ENCODE measurements at places on chromosomes 2 and 18.

- H3K4me3 ChIP-seq = no peak overlapping the region
- no peaks in the 10 kb centered on the region for H3K36me3 ChIP-seq
- no peak for DNase-seq
- no peaks in the 10 kb centered on the region for H3K27me3 ChIP-seq
- no peak overlapping the region for H3K27ac ChIP-seq
- no peaks in the 10 kb centered on the region for H3K4me1 ChIP-seq
Measured at GRCh38 chr2:188456114-188456909, 164.6 kb downstream of the GULP1 start.

DNA sequence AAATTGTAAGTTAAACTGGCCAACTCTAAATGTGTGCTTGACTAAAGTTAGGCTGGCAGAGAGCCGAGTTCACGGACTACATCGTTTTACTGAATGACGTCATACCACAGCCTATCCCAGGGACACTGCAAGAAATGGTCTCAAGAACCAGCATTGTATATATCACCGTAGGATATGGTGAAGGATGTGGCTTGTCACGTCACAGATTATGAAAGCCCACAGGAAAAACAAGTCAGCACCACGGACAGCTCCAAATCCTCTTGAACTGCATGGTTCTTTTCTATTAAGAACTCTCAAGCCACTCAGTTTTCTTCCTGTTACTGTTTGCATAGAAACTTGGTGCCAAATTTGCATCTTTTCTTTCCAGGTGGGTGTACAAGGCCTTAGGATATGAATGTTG lies 85.1 kb upstream of the ACAA2 start:
- H3K36me3 ChIP-seq = no peaks in the 10 kb centered on the region
- peaks cover 56% of the 10 kb centered on the region for H3K27me3 ChIP-seq
- H3K4me1 ChIP-seq = no peaks in the 10 kb centered on the region
- H3K27ac ChIP-seq = no peak overlapping the region

- no peak overlapping the region for H3K27ac ChIP-seq
- peaks cover 37% of the 10 kb centered on the region for H3K27me3 ChIP-seq
- no peaks in the 10 kb centered on the region for H3K4me1 ChIP-seq
Measured at GRCh38 chr2:88099798-88100488, 27.9 kb downstream of the FABP1 start.

DNA sequence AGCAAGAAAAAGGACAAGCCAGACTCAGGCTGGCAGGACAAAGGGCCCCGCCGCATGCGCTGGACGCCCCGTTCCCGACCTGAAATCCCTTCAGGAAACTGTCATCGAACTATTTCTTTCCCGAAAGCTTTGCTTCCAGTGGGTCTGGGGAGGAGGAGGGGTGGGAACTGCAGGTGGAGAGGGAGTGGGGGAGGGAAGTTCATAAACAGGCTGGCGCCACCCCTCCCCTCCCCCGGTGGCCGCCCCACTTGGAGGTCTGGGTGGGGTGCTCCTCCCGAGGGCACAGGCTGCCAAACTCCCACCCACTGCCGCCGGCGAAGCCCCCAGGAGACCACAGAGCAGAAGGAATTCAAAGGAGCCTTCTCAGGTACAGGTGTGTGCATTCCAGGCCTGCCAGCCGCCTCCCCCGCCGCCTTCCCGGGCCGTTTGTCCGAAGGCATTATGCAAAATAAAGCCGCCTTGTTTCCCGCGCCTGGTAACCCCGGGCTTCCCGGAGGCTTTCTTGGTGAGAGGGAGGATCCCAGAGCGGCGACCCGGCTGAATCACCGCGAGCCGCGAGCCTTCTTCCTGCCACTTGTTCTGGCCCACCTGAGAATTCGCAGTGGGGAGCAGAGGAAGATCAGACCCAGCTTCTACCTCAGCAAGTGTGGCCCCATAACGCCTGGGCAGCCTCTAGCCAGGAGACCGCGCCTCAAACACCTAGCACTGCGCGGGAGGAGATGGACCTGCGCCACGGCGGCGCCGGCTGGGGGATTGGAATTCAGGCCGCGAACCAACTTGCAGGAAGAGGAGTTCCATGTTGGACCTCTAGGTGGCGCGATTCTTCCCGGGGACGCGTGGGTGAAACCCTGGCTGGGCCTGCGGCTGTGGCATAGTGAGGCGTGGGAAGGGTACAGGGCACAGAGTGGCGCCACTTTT lies 101.9 kb downstream of the FOXI3 start:
- H3K4me3 ChIP-seq = peak overlapping the region; percentile 73
- H3K4me1 ChIP-seq = peaks cover 3% of the 10 kb centered on the region
- H3K36me3 ChIP-seq = no peaks in the 10 kb centered on the region
- peak; percentile 75 for DNase-seq

DNA sequence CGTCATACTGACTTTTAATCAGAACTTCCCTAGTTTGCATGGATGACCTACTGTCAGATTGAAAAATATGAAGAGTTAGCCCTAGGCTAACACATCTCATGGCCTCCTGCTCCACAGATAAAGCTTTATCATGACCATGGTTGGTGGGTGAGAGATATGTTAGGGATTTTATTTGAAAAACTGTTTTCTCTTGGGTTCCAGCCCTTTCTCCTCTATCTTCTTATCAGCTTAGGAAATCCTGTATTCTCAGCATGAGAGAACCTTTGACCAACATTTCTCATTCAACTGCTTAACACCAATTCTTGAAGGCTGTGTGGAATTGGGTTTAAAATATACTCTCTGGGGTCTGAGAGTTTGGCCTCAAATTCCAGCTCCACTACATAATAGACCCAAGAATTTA lies 1407.0 kb upstream of the CELF4 start:
- no peak overlapping the region for H3K27ac ChIP-seq
- no peaks in the 10 kb centered on the region for H3K36me3 ChIP-seq
- peaks cover 5% of the 10 kb centered on the region for H3K27me3 ChIP-seq
- no peak for DNase-seq
- H3K4me3 ChIP-seq = no peak overlapping the region
